ENCODE measurements at places on chromosomes 16 and 17. TPM values are rescaled to one million over a fixed set of nuclear protein-coding genes. Genes with fewer than 3 reads are reported as not detected.
A peak's percentile ranks its signal among the peaks of the same experiment; 100 is the strongest.

GRCh38 chr16:79612207-79612606, 11.7 kb upstream of the MAF start:
- no peak for DNase-seq

The NACA2 gene
- not detected for total RNA-seq

The XYLT1 gene
- 1.6 TPM for total RNA-seq

- DNase-seq = peak; percentile 81
Observed at GRCh38 chr16:81650982-81651562, 128.0 kb upstream of the PLCG2 start.

DNA sequence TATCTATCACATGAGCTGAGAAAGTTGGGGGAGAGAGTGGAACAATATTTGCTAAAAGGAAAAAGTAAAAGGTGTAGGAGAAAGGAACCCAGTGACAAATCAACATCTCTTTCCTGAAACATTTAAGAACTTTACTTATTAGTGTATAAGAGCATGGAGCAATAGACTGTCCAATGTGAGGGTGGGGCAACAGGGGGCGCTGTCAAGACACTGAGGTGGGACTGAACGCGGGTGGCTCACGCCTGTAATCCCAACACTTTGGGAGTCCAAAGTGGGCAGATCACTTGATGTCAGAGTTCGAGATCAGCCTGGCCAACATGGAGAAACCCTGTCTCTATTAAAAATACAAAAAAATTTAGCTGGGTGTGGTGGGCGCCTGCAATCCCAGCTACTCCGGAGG, 21.2 kb downstream of the PCTP start:
- DNase-seq = no peak

The SCNN1B gene
- total RNA-seq = 1.4 TPM

The MPP3 gene
- total RNA-seq = 55.5 TPM
